ENCODE measurements at places on chromosomes 3 and 15.

- DNase-seq = no peak
Observed at GRCh38 chr3:188468196-188468595, 314.2 kb downstream of the LPP start.

DNA sequence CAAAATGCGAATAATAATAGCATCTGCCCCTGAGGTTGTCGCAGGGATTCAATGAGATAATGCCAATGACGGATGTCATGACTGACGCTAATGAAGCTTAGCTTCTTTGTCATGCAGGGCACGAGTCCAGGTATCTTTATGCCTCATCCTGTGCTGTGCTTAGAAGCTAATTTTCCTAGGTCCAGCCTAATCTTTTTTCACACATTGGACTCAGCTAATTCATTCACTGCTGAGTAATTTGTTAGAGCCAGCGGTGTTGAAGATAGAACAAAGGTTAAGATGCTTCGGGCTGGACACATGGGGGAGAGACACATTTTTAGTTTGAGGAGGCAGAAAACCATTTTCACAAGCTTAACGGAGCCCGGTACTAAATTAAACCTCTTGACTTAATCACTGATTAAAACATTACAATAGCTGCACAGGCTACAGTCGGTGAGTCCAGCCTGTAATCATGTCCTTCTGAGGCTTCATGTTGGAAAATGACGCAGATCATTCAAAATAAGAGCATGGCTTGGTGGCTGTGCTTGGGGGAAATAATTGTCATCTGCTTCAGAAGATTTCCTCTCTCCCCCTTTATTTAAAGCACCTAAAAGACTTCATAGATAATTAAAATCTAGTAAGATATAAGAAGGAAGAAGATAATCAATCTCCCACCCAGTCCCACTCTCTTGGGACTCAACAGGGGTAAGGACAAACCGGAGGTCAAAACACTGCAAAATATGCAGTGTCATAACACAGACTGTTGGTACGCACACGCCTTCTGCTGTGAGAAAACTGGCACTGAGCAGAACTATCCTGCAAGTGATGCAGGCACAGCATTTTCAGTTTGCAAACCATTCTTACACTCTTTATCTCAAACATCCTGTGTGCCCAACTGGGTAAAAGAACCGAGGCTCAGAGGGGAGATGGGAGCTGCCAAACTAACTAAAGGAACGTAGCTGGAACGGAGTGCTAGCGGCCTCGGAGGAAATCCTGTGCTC, 3.3 kb upstream of the CCDC174 start:
- DNase-seq = no peak

GRCh38 chr3:134078169-134078831, 48.6 kb upstream of the SLCO2A1 start:
- no peak for DNase-seq

- no peak for DNase-seq
Observed at GRCh38 chr3:131142580-131142979, 115.9 kb downstream of the NEK11 start.

GRCh38 chr3:58704745-58705144, 38.2 kb upstream of the FAM3D start:
- DNase-seq = no peak

DNA sequence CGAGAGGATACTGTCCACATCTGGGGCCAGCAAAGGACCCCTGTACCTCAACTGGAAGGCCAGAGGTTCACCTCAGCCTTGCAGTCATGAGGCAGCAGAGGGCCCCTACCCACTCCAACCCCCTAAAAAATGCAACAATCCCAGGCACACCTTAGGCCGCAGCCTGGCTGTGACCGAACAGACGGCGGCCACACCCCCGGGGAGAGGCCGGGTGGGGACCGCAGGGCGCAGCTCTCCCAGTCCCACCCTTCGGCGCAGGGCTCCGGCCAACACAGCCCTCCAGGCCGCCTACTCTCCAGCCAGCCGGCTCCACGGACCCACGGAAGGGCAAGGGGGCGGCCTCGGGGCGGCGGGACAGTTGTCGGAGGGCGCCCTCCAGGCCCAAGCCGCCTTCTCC, 457 bp upstream of the DNAJA4 start:
- no peak for DNase-seq

DNA sequence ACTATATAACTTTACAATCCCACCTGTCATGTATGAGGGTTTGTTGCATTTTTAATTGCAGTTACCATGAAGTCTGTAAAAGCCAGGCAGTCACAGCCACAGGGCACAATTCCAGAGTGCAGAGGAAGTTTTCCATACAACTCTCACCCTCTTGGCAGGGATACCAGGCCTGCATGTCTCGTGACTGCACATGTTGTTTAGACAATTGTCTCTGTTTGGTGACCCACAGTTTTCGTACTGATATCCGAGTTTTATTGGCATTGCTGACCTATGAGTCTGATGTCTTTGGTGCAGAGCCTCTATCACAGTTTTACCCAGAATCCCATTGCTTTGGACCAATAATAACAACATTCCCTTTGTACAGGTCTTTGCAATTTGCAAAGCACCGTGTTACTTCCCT, 24.9 kb upstream of the MYZAP start:
- no peak for DNase-seq

DNA sequence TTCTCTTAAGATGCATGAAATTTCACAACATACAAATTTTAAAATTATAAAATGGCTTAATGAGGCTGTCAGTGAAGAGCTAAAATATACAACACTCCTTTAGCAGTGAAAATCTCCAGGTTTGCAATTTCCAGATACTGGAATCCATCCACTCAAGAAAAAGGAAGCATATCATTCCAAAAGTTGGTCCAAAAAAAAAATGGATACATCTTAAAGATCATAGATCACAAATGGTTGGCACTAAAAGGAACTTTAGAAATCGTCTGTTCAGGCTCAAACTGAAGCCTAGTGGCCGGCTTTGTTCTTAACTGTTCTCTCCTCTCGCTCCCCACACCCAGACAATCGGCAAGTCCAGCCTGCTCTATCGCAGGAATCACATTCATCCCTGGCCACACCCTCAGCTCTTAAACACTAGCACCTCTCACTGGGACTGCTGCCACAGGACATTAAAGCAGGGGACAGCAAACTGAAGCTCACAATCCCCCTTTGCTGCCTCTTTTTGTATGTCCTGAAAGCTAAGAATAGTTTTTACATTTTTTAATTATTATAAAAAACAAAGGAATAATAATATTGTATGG, 130.3 kb upstream of the CDIN1 start:
- DNase-seq = no peak

DNA sequence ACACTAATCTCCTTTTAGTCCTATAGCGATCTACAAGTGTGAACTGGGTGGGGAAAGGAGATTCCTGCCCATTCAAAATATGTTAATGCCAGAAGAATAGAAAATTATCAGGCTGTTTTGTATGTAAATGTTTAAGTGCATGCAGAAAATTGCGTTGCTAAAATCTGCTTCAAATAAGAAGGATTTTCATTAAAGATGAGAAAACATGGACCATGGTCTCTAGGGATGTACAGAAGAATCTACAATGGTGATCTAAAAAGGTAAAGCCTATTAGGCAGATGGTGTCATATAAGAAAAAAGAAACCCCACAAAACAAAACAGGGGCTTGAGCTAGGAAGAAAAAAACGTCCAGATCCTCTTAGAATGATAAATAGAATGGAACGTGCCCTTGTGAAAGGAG, 287.5 kb upstream of the ROBO1 start:
- DNase-seq = no peak

GRCh38 chr3:107994181-107994580, 96.7 kb downstream of the CD47 start:
- no peak for DNase-seq

DNA sequence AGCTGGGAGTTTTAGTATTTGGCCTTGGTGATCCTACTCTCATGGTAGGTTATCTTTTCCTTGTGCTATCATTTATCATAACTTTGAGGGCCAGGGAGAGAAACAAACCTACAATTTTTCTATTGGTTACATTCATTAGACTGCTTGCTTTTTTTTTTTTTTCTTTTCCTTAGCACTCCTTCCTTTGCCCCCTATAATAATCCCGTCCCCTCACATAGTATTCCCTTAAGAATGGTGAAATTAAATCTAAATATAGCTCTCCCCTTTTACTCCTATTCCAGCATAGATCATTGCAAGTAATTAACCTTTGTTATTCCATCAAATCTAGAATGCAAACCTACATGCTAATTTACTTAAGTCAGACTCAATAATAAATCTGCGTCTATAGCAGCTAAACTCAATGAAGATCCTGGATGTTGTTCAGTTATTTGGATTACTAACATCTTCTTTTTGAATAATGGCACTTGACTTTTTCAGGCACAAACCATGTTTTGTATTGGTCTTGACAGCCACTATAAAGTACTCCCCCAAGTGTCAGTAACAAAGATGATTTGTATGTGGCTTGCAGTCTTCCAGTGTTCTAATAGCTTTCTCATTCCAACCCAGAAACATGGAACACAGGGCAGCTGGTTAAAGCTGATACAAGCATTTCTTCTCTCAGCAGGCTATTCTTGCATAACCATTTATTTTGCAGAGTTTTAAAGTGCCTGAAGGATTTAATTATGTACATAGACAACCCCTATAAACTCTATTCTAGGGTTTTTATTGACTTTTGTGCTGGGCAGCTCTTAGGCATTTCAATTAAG, 420.6 kb downstream of the MECOM start:
- DNase-seq = no peak

DNA sequence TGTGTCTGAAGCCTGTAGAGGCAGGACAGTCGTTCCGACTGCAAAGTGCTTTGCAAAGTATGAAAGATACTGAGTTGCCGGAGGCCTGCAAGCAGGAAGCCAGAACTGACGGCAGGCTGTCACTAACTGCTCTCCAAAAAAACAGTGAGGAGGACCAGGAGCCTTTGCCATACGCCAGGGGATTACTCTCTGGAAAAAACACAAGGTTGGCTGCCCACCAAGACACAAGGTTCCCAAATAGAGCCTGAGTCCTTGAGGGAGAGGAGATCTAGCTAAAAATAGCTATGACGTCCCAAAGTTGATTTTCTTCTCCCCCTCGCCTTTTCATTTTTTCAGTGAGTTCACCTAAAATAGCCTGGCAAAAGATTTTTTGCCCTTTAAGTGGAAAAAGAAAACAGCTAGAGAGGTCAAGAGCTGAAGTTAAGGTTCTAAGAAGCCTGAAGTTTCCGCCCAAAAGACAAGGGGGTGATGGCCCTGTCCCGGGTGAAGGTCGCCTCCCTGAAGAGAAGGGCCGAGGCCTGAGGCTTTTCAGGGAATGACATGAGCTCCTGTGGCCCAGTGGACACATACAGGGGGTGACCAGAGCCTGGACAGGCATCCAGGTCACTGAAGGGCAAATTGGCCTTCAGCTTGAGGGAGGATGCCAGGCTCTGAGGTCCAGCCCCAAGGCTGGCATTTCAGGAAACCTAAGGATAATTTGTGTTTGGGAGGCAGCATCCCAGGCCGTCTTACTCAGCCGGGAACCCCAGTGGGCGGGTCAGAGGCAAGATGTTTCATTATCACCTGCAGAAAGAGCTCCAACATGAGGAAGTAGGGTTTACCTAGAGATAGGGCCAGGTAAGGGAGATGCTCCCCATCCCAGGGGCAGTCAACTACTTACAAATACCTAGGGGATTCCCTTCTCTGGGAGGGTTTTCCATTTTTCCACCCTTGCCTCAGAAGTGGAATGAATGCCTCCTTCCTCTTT, 44.9 kb upstream of the DGKG start:
- no peak for DNase-seq

GRCh38 chr3:10996345-10997013, 3.9 kb downstream of the SLC6A1 start:
- no peak for DNase-seq

DNA sequence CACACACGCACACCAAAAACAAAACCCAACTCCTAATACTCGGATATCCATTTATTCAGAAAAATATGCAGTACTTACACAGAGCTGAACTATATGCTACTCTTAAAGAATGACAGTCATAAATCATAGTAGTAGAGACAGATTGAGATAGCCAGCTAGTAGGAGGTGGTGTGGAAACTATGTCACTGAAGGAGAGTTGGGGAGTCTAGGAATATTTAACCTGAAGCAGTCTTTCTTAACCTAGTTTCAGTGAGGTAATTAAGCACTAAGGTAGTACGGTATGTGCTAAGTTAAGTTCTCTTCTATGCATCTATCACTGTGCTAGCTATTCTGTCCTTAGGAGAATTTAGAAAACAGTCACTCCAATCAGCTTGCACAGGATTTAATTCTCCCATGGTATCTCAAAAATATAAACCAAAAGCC, 54.2 kb downstream of the ANKRD28 start:
- DNase-seq = no peak

GRCh38 chr15:40339621-40339945, 1.2 kb downstream of the CCDC9B start:
- DNase-seq = no peak

GRCh38 chr3:50212502-50212901, 7.4 kb downstream of the SLC38A3 start:
- DNase-seq = no peak

Measured in RKO (cell line).